BJ (cell line): ENCODE measurements at places on chromosomes 7 and 10.

- DNase-seq, result peak; percentile 81
Measured at GRCh38 chr7:28408960-28409715, 3.2 kb upstream of the CREB5 start.

GRCh38 chr7:8639668-8640067 is 206.3 kb downstream of the NXPH1 start:
- no peak for DNase-seq

DNA sequence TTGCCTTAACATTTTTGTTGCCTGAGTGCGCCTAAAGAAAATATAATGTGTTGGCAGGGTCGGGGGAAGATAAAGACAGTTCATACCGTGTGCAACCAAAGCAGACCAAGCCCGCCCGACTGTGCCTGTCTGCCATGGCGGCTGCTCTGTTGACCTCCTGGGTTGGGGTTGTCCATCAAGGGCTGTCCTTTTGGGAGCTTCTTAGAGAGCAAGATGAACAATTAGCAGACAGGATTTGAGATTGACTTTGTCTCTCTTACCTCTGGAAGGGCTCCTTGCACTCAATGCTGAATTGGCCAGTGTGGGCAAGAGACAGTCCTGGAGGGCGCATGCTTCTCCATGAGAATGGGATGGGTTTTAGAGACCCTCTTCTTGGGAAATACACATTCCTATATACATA is 319.6 kb downstream of the GLRX3 start:
- no peak for DNase-seq

GRCh38 chr7:151616443-151617213 is 96.9 kb upstream of the RHEB start:
- no peak for DNase-seq
